Esophagus squamous epithelium (tissue), 5 donors: ENCODE measurements at places on chromosomes 1 and 21.

DNA sequence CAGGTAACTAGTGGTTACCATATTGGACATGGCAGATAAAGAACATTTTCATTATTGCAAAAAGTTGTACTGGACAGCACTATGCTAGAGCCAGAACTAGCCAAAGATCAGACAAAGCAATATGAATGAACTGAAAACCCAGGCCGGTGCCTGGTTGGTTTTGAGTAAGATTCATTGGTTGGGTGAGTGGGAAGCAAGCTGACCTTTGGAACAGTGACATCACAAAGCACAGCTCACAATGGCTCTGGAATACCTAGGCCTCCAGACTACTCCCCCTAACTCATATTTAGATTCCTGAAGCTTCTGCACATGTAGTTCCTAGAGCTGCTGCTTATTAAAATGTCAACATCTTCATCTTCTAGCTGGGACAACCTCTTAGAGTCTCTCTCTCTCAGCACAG is at the start of gene TMCO2:
Gene TMCO2 (plus strand): TSS at position 283 of the 400 bp plus-strand sequence. CDS start 57 bp downstream, at position 340.
- DNase-seq: no peak

GRCh38 chr1:184945029-184945428 is 29.3 kb downstream of the NIBAN1 start:
- no peak for DNase-seq

DNA sequence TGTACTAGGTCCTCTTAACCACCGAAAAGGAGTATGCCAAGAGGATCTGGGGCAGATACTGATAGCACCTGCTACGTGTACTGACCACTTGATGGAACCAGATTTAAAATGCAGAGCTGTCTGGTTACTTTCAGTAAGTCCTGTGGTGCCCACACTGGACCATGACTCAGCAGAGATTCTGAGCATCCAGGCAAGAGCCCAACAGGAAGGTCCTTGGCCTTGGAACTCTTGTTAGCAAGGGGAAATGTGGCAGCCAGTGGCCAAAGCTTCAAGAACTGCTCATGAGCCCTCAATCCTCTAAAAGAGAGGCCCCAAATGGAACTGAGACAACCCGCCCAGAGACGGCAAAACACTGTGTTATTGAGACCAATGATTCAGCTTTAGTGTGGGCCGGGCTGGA is 4.2 kb upstream of the GJB5 start:
- no peak for DNase-seq

DNA sequence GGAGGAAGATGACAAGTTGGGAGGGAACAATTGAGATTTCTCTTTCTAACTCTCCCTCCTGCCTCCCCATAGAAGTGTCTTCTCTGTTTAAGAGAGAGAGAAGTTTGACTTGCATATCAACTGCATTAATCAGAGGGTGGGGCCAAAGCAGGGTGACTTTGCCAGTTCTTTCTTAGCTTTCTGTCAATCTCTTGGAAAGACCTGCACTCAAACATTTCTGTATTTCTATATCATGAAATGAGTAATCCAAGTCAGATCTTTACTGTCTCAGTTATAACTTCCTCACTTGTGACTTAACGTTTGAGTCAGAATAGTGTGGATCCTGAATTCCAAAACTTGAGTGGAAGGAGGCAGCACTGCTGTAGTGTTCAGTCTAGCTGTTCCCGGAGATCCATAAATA is 180.8 kb upstream of the KCNK2 start:
- no peak for DNase-seq

- no peak for DNase-seq
Measured at GRCh38 chr1:236396665-236397043, 2.6 kb downstream of the EDARADD start.

DNA sequence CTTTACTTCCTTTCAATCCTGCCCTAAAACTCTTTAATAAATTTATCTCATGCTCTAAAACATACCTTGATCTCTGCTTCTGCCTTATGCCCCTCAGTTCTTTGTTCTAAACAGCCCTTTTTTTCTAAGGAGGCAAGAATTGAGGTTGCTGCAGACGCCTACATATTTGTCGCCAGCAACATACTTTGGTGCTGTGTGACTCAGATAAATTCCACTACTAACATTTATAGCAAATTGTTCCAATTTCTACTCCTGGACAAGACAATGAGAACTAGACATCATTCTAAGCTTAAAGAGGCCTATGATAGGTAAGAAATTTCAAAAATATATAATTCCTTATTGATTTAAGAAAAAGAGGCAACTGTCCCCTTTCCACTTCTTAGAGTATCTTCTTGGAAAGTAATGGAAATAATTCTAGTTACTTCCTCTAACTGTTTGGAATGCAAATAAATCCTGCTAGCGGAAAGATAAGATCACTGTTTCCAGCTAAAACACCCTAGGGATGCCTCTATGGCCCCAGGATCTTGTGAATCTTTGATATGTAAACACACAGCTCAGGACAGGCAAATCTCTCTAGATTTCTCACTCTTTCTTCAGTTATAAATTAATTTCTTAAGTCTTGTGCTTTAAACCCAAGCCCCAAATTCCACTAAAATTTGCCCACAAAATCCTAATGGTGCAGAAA is 869.1 kb downstream of the KCNT2 start:
- DNase-seq: no peak

DNA sequence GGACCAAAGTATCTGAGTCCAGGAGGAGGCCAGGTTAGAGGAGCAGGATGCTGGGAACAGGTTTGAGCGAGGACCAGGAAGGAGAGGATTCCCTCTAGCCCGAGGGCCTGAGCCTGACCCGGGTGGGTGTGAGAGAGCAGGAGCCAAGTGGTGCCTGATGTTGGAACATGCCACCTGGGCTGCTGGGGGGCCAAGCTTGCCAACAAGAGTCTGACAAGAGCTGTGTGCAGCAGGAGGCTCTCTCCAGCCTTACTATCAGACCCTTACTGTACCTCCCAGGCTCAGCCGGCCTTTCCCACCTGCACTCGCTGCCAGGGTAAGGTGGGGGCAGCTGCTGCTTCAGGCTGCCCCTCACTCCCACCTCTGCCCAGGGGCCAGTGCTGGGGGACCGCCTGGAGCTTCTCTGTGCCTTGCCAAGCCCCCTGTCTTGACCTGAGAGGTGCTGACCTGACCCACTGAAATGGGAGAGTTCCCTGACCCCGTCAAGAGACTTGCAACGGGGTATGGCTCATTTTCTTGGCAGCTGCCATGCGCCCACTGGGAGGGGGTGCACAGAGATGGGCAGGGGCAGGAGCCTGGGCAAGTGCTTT is 159.6 kb upstream of the VAMP3 start:
- DNase-seq: no peak

DNA sequence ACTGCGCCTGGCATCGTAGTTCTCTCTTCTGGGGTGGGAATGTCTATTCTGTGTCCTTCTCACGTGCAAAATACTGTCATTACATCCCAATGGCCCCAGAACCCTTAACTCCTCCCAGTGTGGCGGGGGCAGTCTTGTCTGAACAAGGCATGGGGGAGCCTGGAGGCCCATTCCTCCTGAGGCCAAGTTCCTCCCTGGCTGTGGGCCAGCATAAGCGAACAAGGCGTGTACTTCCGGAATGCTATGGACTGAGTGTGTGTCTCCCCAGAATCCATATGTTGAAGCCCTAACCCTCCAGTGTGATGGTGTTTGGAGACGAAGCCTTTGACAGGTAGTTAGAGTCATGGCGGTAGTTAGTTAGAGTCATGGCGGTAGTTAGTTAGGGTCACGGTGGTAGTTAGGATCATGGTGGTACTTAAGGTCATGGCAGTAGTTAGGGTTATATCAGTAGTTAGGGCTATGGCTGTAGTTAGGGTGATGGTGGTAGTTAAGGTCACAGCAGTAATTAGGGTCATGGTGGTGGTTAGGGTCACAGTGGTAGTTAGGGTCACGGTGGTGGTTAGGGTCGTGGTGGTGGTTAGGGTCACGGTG is 71.0 kb downstream of the PRKCZ start:
- DNase-seq: no peak

DNA sequence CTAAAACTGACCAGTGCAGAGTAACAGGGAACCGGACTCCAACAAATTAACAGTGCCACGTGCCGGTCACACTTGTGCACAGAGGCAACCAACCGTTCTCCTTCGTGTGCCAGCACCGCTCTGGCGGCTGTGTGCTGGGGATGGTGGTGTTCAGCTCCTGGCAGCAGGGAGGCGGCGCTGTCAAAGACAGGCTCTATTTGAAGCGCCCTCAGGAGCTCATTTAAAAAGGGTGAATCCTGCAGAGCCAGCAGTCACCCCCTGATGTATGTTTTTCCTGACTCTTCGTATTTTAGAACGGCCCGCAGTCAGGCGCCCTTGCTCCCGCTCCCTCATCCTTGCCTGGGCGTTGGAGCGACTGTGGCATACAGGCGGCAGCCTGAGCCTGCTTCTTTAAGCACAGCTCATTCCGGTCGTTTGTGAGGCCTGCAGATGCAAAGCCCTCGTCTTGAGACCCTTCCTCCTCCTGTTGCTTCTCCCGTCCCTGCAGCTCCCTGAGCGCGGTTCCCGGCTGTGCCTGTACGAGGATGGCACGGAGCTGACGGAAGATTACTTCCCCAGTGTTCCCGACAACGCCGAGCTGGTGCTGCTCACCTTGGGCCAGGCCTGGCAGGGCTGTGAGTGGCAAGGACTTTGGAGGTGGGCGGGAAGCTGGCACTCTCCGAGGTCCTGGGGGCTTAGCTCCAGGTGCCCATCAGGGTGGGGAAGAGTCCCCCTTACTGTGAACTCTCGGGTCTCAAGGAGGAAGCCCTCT is 1.1 kb downstream of the DFFB start:
- DNase-seq: no peak

DNA sequence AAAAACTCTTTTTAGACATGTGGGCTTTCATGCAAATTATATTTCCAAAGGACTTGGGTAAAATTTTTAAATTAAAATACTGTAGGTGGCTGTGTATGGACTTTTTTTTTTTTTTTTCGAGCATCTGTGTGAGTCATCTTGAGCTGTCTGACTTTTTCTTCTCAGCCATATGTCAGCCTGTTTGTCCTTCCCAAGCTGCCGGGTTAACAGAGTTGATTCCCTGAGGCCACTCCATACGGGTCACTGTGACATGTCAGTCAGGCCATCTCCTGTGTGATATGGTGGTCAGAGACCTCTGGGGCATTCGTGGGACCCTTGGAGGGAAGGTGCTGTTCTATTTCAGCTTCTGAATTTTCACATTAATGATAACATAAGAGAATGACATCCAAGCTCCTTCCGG is 148.3 kb downstream of the KCNJ6 start:
- no peak for DNase-seq

GRCh38 chr1:57908147-57908890 is 484.5 kb upstream of the DAB1 start:
- DNase-seq: no peak

DNA sequence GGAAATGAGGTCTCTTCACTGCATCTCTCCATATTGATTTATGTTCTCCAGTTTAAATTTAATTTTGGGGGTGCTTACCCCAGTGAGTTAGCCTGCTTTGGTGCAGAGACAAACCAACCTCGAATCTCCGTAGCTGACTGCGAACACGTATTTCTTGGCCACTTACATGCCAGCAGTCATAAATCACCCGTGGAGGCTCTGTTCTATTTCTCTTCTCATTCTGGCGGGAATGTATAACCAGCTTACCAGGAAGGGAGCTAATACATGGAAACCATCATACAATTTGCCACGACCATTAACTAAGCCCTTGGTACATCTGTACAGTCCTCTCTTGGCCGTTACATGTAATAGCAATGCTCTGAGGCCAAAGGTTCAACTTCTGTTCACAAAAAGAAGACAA is 148.0 kb downstream of the PLA2G4A start:
- no peak for DNase-seq

- DNase-seq: no peak
Measured at GRCh38 chr1:244599937-244600350, 53.0 kb upstream of the DESI2 start.

DNA sequence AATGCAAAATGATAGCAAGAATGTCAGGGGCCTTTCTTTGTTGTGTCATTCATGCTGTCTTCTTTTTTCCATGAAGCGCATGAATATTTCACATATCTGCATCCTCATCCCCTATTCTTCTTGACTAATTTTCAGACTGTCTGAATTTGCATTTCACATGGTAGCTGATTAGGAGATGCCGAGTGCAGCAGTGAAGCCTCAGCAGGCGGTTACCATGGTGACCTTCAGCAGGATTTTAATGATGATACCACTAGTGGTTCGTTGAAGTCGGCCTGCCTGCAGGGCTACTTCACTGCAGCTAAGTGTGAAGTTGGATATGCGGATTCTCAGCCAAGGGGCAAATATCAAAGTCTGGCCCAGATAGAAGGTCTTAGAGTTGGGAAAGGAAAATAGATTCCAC is 141.8 kb downstream of the NEK7 start:
- DNase-seq: no peak

DNA sequence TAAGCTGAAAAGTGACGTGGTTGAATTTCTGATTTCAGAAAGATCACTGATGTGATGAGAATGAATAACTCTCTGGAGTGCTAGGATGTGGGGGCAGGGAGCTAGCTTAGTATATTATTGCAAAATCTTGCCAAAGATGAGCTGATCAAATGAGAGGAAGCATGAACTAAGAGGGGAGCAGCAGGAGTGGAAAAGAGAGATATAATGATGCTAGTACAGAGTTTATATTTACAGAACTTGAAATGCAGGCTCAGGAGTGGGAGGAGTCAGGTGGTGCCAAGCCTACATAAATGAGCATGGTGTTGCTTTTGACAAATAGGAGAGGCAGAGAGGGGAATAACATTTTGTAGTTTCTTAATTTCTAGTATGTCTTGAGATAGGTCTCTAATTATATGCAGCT is 38.1 kb upstream of the NBL1 start:
- no peak for DNase-seq

- no peak for DNase-seq
Measured at GRCh38 chr1:18554099-18554498, 73.4 kb downstream of the KLHDC7A start.

GRCh38 chr1:243440406-243440805 is 184.6 kb downstream of the SDCCAG8 start:
- DNase-seq: no peak

- no peak for DNase-seq
Measured at GRCh38 chr1:112991402-112992120, 35.6 kb upstream of the SLC16A1 start.

GRCh38 chr1:245577191-245578157 is 422.7 kb downstream of the KIF26B start:
- DNase-seq: no peak

DNA sequence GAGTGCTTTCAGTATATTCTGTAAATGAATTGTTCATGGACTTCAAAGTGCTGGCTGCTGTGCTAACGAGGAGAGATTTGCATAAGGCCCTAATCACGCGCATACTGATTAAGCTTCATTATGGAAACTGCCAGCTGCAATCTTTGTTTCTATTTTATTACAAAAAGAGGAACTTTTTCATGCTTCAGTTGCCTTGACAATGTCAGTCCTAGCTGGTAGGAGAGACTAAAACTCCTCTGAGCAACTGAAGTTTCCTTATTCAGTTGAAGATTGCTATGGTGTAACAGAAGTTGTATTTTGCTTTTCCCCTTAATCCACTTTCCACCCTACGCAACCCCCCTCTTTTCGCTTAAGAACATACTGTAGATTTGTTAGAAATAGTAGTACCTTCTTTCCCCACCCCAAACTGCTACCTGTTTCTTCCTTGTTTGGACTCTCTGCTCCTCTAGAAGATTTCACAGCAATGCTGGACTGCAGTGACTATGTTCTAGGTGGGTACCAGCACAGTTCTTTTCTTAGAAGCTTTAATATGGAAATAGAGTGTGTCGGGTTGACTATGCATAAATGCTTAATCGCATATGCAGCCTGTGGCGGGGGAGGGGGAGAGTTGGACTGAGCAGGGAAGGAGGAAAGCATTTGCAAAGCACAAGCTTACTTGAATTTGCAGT is 108.3 kb downstream of the POU2F1 start:
- DNase-seq: no peak

- DNase-seq: no peak
Measured at GRCh38 chr1:116847688-116848531, 61.8 kb upstream of the PTGFRN start.

GRCh38 chr1:208251015-208251414 is 6.8 kb upstream of the PLXNA2 start:
- no peak for DNase-seq
